ENCODE measurements at places on chromosomes 2 and 18. TPM values are rescaled to one million over a fixed set of nuclear protein-coding genes. Genes with fewer than 3 reads are reported as not detected.
A peak's percentile ranks its signal among the peaks of the same experiment; 100 is the strongest.

- DNase-seq, result no peak
Observed at GRCh38 chr2:46888421-46888952, 27.1 kb downstream of the MCFD2 start.

DNA sequence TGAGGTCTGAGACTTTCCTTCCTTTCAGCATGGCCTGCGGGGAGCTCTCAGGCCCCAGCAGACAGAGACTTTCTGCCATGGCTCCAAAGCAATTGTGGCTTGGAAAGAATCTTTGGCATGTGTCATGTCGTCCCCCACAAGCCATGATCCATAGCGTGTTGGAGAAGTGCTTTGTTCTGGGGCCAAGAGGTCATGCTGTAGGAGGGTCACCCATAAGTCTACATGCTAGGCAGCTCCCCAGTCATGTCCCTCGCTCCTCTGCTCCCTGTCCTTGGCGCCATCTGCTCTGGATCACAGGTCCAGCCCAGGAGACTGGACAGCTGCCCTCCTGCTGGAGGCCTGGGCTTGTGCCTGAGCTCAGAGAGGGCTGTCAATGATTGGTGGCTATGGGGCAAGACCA lies 78.8 kb upstream of the LCLAT1 start:
- DNase-seq, result no peak

DNA sequence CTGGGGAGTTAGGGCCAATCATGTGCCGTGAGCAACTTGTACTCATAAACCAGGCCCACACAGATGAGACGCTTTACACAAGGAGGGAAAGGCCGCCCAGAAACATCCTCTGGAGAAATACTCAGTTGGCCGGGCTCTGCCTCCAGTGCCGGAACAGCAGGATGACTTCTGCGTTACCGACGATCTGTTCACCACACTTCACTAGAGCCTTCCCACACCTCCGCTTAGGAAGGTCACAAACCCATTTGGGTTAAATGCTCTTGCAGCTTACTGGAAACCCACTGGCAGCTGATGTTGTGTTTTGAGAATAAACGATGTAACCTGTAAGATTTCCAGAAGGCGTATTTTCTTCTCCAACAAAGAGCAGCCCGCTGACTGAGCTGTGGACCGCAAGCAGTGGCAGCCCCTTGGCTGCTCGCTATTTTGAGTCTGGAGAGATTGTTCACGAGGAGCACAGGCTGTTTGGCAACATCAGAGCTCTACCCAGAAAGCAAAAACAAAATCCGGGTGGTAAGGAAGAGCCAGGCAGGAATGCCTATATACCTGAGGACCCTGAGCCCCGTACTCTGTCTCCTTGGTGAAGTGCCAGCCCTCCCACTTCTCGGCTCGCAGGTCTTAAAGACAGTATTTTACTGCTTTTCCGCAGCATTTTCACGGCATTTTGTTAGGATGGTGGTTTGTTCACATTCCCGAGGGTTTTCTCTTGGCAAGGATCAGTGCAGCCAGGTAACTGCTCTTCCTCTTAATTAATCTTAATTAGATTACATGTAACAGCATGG lies 44.0 kb downstream of the COLEC12 start:
- DNase-seq, result no peak

- no peak for DNase-seq
Observed at GRCh38 chr18:57430079-57431001, 4.8 kb upstream of the ONECUT2 start.

DNA sequence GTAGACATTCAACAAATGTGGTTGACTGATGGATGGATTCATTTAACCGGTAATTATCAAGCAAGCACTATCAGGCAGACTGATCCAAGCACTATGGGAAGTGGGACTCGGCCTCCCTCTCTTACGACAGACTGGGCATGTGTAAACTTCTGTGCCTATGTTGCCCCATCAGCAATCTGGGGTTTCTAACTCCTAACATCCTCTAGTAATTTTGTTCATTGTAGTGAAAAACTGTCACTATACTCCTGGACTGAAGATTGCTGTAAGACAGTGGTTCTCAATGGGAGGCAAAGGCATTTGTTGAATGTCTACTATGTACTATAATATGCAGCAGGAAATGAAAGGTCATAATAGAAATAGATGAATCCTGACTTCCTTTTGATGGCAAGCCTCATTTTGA lies 51.2 kb upstream of the CREB1 start:
- no peak for DNase-seq

GRCh38 chr2:124983595-124983994 lies 958.5 kb downstream of the CNTNAP5 start:
- DNase-seq, result no peak

GRCh38 chr2:219408631-219409030 lies 9.5 kb upstream of the DES start:
- peak; percentile 71 for DNase-seq

DNA sequence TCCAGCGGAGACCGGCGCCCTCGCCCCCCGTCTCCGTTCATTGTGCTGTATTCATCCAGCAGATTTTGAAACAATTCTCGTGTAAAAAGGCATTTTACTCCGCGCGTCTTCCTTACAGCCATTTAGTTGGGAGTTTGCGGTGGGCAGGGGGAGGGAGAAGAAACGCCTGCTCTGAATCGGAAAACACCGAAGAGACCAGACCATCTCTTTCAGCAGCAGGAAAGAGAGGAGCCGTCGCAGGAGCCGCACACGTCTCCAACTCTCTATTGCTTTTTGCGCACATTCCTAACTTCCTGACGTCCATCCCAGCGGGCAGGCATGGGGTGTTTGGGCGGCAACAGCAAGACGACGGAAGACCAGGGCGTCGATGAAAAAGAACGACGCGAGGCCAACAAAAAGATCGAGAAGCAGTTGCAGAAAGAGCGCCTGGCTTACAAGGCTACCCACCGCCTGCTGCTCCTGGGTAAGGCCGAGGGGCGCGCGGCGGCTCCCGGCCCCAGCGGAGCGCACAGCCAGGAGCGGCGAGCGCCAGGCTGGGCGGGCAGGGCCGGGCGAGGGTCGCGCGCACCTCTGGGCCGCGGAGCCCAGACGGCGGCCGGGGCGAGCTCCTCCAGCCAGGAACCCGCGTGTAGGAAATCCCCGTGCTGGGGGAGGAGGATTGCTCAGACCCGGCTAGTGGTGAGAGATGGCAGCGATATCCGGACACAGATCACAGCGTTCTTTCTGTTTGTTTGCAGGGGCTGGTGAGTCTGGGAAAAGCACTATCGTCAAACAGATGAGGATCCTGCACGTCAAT lies 63.2 kb downstream of the GNAL start:
- no peak for DNase-seq

GRCh38 chr2:201254081-201254730 lies 6.1 kb upstream of the CASP8 start:
- DNase-seq, result peak; percentile 51

- DNase-seq, result no peak
Observed at GRCh38 chr18:70672581-70672980, 383.7 kb downstream of the SOCS6 start.

- DNase-seq, result peak; percentile 95
Observed at GRCh38 chr18:3451183-3451988, 1.4 kb downstream of the TGIF1 start.

GRCh38 chr2:32986480-32986879 lies 39.7 kb downstream of the LTBP1 start:
- no peak for DNase-seq

DNA sequence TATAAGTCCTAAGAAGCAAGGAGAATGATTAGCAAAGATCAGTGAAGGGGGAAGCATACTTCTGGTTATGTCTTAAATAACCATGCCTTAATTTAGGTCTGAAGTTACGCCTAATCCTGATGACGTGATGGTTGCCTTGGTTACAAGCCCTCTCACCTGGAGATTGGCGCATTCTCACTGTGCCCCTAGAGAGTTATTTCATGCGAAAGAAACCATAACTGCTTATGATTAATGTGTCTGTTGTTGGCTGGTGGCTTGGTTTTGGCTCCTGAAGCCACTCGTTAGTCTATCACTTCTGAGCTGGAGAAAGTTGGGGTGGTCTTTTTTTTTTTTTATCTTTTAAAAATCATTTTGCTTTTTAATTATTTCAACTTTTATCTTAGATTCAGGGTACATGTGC lies 47.0 kb downstream of the TNFRSF11A start:
- DNase-seq, result no peak

GRCh38 chr2:128797533-128797932 lies 478.9 kb upstream of the HS6ST1 start:
- DNase-seq, result no peak

GRCh38 chr2:200314976-200315567 lies 8.6 kb downstream of the SPATS2L start:
- no peak for DNase-seq

DNA sequence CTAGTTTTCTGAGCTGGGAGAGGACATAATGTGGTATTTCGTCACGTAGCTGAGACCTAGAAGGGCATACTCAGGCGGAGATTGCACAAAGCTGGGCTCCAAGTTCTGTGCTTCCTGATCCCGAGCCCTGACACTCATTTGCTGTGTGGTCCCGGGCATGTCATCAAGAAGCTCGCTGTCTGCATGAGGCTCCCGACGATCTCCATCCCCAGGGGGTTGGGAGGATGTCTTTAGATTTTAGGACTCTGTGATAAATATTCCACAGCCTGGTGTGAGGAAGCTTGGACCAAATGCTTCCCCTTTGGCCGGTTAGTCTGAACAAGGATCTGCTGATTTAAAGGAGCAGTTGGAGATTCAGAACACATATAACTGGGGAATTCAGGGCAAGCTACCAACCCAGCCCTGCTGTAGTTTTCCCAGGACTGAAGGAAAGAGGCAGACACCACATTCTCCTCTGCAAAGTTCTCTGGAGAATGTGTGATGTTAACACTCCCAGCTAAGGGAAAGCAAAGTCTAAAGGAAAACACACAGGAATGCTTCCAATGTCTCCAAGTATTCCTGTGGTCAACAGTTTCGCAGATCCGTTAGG lies 2.3 kb downstream of the KCNE4 start:
- peak; percentile 49 for DNase-seq

GRCh38 chr18:79042276-79042675 lies 26.9 kb upstream of the ATP9B start:
- no peak for DNase-seq

- no peak for DNase-seq
Observed at GRCh38 chr2:99404039-99404796, 67.0 kb downstream of the EIF5B start.

GRCh38 chr2:1572638-1573037 lies 159.4 kb downstream of the TPO start:
- DNase-seq, result no peak

Gene ZEB2
- total RNA-seq, result 15.4 TPM

Gene ZNF396
- 3.7 TPM for total RNA-seq

Gene ALK
- 0.25 TPM for total RNA-seq

Gene REG3G
- total RNA-seq, result not detected

Gene ALPP
- total RNA-seq, result not detected

Gene NT5DC4
- not detected for total RNA-seq

Gene RNF125
- 8.5 TPM for total RNA-seq

Gene C2orf72
- 42.6 TPM for total RNA-seq

Gene KIAA2012
- 0.11 TPM for total RNA-seq

Measured in left colon (tissue), 2 donors.